ENCODE measurements at places on chromosomes 2 and 18.

DNA sequence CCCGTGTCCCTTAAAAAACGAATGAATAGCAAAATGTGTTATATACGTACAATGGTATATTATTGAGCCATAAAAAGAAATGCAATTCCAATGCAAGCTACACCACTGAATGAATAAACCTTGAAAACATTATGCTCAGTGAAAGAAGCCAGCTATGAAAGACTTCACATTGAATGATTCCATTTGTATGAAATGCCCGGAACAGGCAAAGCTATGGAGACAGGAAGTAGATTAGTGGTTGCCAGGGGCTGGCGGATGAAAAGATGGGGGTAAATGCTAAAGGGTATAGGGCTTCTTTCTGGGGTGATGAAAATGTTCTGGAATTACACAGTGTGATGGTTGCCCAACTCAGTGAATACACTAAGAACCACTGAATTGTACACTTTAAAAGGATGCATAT lies 113.3 kb downstream of the NOL10 start:
- DNase-seq: no peak

DNA sequence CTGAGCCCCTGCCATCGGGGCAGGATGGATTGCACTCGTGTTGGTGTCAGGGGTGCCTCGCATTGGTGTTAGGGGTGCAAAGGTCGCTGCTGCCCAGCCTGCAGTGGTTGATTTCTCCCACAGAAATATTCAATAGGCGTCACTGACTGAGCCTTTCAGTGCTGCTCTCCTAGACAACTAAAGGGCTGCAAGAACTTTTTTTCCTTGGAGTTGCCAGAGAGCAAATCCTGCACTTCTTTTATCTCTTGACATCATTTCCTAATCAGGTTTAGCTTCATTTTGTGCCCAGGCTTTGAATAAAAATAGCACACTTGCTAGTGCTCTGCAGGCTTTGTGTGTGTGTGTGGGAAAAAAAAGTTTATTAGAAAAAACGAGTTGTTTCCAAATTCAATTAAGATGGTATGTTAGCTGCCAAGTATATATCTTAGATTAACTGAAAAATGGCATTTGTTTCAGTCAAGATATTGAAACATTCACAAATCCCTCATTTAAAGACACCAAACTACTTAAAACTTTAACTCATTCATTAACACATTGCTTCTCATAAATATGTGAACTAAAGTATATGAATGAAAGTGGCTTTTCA lies 125.6 kb downstream of the SOCS6 start:
- no peak for DNase-seq

- DNase-seq: no peak
These were observed 32.9 kb downstream of the CENPO start for GRCh38 chr2:24825883-24826772.

DNA sequence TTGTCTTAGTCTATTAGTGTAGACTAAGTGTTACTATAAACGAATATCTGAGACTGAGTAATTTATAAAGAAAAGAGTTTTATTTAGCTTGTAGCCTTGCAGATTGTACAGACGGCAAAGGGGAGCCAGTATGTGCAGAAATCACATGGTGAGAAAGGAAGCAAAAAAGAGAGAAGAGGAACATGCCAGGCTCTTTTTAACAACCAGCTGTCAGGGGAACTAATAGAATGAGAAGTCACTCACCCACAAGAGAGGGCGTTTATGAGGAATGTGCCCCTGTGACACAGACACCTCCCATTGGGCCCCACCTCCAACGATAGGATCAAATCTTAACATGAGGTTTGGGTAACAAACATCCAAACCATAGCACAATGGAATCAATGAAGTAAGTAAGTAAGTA lies 20.6 kb upstream of the ZNF804A start:
- no peak for DNase-seq

- no peak for DNase-seq
These were observed 181.8 kb upstream of the NT5C1B start for GRCh38 chr2:18771212-18771611.

GRCh38 chr2:68727683-68728375 lies 6.8 kb upstream of the ARHGAP25 start:
- peak; percentile 74 for DNase-seq

All from HFFc6 (cell line).